ENCODE measurements at places on chromosomes 2 and 18. TPM values are rescaled to one million over a fixed set of nuclear protein-coding genes. Genes with fewer than 3 reads are reported as not detected.

Gene NHEJ1
- 14.1 TPM for total RNA-seq

Gene BMPR2
- 18.8 TPM for total RNA-seq

Gene SIX2
- not detected for total RNA-seq

Gene MC5R
- total RNA-seq, result not detected

Gene DTNB
- total RNA-seq, result 42.1 TPM

Gene LDLRAD4
- 51.9 TPM for total RNA-seq

Gene NABP1
- total RNA-seq, result 107 TPM

Gene KCNK3
- not detected for total RNA-seq

Data from CD4-positive, alpha-beta memory T cell (primary cell).